ENCODE measurements at places on chromosomes 4 and X. TPM values are rescaled to one million over a fixed set of nuclear protein-coding genes. Genes with fewer than 3 reads are reported as not detected.

FUNDC2 gene
- total RNA-seq: 22.1 TPM

SMAD1 gene
- 15.6 TPM for total RNA-seq

ATP8A1 gene
- total RNA-seq: 1.1 TPM

TIGD2 gene
- 3.4 TPM for total RNA-seq

SLC10A4 gene
- 0.25 TPM for total RNA-seq

NLRP2B gene
- total RNA-seq: not detected

FAM156B gene
- 14.7 TPM for total RNA-seq

VGLL1 gene
- not detected for total RNA-seq

CTAG2 gene
- 2.8 TPM for total RNA-seq

TREX2 gene
- total RNA-seq: 0.13 TPM

SSX4B gene
- not detected for total RNA-seq

VCX3B gene
- total RNA-seq: not detected

HELT gene
- total RNA-seq: not detected

SASH3 gene
- not detected for total RNA-seq

JADE3 gene
- total RNA-seq: 7.6 TPM

IL13RA2 gene
- not detected for total RNA-seq

NDNF gene
- 1.6 TPM for total RNA-seq

GNRHR gene
- total RNA-seq: not detected

CSN1S1 gene
- not detected for total RNA-seq

SSX2 gene
- total RNA-seq: not detected
